ENCODE measurements at places on chromosomes 16 and 17. TPM values are rescaled to one million over a fixed set of nuclear protein-coding genes. Genes with fewer than 3 reads are reported as not detected.
A peak's percentile ranks its signal among the peaks of the same experiment; 100 is the strongest.

Gene SCGB1C2
- total RNA-seq: not detected

Gene RAB11FIP4
- 18.7 TPM for total RNA-seq

- DNase-seq: no peak
These were observed 100.8 kb downstream of the SLC39A11 start for GRCh38 chr17:72991651-72992050.

GRCh38 chr17:29080323-29080722 lies 37.4 kb downstream of the PIPOX start:
- no peak for DNase-seq

GRCh38 chr16:25916037-25916436 lies 224.3 kb downstream of the HS3ST4 start:
- no peak for DNase-seq

DNA sequence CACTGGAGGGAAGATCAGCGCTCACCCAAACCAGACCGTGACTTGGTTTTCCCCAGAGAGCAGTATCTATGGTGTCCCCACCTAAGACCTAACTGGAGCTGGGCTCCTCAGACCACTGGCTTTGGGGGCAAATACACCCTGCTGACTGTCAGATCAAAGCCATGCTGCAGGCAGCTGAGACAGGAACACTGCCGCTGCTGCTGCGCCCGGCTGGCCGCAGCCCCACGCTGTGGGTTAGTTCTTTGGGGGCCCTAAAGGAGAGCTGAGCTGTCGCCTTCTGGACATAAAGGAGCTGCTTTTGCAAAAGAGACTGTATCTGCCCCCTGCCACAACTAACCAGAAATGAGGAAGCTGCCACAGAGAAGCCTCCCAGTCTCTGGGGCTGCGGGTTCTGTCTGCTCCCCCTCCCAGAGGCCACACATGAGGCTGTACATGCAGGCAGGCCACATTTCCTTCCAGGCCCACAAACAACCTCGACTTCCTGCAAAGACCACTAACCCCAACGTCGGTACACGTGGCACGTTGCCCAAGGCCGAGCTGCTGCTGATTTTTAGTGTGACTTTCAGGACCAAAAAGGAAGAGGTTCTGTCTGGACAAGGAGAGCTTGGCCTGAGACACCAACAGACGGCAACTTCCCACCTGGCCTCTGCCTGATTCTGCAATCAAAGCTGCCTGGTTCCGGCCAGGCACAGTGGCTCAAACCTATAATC lies 18.2 kb upstream of the ABR start:
- peak; percentile 70 for DNase-seq

DNA sequence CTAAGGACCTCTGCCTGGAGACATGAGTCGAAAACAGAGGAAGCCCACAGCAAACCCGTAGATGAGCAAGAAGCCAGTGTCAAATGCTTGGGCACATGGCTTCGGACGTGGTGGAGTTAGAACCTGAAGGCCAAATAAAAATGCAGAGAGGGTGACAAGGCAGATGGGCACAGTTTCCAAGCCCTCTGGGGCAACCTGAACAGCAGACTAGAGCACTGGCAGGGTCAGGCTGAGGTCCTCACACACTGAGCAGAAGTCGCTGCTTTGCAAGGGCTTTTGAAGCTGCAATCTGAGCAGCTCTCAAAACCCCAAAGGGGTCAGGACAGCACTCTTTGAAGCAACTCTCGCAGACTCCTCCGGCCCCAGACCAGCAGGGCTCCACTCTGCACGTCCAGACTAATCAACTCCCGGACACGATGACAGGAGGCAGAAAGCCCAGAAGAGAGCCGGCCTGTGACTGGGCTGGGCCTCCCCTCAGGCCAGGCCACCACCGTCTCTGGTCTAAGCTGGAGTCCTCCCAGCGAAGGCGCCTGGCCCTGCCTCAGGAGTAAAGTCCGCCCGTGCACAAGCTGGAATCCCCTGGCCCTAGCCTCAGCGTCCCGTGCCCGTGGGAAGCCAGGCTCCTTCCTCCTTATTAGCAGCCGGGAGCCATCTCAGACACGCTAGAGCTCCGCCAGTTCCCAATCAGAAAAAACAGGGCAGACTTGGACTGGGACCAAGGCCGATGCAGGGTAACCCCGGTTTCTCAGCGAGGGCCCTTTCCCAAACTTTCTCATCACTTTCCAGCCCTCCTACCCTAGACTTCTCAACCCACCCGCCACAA lies 924 bp downstream of the SMARCD2 start:
- DNase-seq: peak; percentile 61

DNA sequence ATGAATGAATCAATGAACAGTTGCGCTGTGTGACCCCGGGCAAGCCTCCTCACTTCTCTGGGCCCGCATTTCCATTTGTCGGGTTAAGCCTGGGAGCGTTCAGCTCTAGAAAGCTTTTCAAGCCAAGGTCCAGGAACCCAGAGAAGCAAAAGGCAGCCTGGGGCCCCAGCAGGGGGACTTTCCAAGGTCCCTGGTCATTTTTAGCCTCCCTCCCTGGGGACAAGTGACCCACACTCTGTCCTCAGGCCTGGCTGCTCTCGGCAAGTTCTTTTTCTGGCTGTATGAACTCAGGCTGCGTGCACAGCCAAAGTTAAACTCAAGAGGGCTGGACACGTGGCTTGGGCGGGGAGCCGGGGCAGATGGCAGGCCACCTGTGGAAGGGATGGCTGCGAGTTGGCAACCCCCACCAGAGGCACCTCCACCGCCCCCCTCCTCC lies 41.4 kb upstream of the CIBAR2 start:
- DNase-seq: no peak

- DNase-seq: no peak
These were observed 10.7 kb downstream of the SCGB1C2 start for GRCh38 chr17:147796-148740.

DNA sequence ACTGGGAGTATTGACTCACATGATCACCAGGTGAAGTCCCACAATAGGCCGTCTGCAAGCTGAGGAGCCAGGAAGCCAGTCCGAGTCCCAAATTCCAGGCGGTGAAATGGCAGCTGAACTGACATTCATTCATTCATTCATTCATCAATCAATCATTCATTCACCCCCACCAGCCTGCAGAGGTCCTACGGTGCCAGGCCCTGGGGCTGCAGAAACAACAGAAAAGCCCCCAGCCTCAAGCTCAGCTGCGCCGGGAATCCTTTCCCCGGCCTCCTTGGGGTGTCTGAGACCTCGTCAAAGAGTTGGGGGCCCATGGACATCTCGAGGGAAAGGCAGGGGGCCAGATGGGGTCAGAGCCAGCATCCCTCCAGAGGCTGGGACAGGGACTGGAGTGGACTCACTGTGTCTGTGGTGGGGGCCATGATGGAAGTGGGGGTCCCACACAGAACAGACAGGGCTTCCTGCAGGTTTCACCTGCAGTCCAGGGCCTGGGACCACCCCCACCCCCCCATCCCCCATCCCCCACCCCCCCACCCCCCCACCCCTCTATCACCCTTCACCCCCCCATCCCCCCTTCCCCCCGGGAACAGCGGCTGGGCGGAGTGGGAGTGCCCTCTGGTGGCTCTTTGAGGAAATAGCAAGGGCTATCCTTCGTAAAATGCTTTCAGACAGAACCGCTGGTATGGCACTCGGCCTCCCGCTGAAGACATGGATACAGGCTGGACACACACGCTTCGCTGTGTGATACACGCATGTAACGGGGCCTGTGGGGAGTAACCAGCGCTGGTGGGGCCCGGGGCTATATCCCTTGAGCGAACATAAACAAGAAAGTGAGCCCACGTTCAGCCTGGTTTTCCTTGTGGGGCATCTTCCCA lies 8.5 kb upstream of the ZC3H18 start:
- no peak for DNase-seq
